ENCODE measurements at places on chromosomes 12 and 14.

GRCh38 chr14:95034788-95035187, 122.5 kb downstream of the DICER1 start:
- DNase-seq = no peak

- no peak for DNase-seq
These were observed 17.6 kb downstream of the RAB35 start for GRCh38 chr12:120098756-120099470.

DNA sequence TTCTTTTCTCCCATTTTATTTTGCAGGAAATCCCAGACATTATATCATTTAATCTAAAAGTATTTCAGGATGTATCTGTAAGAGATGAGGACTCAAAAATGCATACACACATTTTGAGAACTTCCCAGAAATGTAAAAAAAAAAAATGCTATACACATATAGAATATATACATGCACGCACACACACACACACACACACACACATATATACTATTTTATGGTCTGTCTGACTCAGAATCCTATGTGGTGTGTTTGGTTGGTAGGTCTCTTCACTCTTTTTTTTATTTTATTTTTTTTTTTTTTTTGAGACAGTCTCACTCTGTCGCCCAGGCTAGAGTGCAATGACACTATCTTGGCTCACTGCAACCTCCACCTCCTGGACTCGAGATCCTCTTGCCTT, 65.5 kb downstream of the FBXO34 start:
- DNase-seq = no peak

DNA sequence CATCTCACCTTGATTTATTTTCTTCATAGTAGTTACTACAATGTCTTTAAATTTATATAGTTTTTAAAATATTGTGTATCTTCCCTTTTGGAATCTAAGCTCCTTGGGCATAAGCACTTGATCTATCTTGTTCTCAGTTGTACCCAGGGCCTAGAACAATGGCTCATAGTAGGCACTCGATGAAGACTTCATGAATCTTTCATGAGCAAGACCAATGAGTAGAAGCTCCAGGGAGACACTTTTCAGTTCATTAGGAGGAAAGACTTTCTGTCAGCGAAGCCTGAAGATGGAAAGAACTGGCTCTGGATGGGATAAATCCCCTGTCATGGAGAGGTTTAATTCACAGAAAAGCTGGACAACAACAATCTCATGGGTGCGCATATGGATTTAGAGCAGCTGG, 140.2 kb upstream of the CRY1 start:
- DNase-seq = no peak

DNA sequence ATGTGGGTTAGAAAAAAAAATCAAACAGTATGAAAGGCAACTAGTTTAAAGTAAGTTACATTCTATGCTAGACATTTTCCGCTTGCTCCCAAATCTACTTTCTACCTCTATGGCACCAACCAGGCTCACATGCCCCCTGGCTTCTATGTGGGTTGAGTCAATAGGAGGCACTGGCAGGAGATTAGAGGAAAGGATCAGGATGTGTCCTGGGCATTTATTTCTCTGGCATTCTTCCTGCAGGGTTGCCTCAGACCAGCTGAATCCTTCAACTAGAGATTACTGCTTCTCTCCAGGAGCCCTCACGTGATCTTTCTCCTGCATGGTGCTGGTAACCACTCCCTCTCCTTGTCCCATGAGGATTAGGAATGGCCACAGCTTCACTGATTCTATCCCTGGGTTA, 14.9 kb upstream of the CCDC60 start:
- DNase-seq = no peak

- no peak for DNase-seq
These were observed 2.3 kb upstream of the CLEC1A start for GRCh38 chr12:10101042-10101579.

- no peak for DNase-seq
These were observed 74.7 kb downstream of the NOC4L start for GRCh38 chr12:132218915-132219314.

- no peak for DNase-seq
These were observed 95.3 kb downstream of the CIT start for GRCh38 chr12:119781804-119782203.

DNA sequence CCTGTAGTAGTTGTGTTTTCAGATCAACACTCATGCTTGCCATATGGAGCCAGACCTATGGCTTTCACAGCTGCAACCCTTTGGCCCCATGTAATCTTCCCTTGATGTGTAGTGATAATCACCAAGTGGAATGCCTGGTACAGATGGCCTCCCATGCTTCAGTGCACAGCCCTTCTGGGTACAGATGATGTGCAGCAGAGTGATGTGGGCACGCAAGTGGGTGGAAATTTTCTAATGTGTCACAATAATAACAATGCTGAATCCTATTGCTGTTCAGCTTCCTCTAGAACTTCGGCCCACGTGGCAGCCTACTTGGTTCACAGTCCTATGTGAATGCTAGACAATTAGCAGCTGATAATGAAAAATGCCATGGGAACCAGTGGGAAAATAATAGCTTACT, 188.1 kb downstream of the SNAPC1 start:
- no peak for DNase-seq

DNA sequence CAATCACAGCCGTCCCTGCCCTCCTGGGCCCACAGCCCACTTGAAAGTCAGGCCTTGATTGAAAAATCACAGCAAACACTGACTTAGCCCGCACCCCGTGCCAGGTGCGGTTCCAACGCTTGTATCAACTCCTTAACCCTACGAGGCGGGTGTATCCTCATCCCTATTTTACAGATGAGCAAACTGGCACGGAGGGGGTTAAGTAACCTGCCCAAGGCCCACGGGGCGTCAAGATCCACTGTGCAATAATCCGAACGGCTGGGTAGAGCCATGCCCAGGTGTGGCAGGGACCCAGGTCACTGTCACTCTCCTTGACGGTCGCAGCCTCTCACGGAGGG, 583 bp downstream of the DNAH10 start:
- DNase-seq = no peak

DNA sequence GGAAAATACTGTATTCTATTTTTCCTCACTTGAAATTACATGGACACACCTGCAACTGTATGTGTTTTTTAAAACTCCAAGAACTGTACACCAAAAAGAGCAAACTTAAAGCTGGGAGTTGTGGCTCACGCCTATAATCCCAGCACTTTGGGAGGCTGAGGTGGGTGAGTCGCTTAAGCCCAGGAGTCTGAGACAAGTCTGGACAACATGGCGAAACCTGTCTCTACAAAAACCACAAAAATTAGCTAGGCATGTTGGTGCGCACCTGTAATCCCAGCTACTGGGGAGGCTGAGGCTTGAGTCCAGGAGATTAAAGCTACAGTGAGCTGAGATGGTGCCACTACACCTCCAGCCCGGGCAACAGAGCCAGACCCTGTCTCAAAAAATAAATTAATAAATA, 95.9 kb downstream of the SINHCAF start:
- no peak for DNase-seq

GRCh38 chr14:36822685-36823084, 161.0 kb downstream of the PAX9 start:
- no peak for DNase-seq

DNA sequence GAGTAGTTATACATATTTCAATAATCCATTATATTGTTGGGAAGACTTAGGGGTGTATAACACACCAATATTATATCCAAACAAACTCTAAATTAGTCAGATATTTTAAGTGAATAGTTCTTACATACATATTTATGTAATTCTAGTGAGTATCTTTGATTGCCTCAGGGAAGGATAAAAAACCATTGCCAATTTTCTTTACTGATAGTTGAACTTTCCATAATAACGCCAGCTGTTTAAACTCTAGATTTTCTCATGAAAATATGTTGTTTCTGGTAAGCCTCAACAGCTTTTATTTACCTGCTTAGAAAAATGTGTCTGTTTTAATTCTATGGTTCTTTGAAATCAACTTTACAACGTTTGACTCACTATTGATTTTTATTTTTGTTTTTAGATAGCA, 959.6 kb upstream of the NOVA1 start:
- no peak for DNase-seq

DNA sequence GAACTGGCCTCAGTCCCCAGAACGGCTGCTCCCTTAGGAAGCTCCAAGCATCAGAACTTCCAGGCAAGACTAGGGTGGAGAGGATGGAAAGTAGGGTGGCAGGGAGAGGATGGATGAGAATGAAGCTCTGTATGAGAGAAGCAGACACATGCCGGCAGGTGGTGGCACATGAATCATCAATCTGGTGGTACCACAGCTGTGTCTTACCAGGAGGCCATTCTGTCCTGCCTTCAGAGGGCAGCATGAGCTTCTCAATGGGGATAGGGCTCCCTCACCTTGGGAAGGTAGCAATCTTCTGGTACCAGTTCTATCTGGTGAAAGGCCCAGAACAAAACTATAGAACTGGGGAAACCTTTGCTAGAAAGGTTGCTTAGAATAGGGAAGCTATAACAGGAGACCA, 55.4 kb upstream of the PYGL start:
- DNase-seq = no peak
